ENCODE measurements at places on chromosomes 1 and 21.
A peak's percentile ranks its signal among the peaks of the same experiment; 100 is the strongest.

DNA sequence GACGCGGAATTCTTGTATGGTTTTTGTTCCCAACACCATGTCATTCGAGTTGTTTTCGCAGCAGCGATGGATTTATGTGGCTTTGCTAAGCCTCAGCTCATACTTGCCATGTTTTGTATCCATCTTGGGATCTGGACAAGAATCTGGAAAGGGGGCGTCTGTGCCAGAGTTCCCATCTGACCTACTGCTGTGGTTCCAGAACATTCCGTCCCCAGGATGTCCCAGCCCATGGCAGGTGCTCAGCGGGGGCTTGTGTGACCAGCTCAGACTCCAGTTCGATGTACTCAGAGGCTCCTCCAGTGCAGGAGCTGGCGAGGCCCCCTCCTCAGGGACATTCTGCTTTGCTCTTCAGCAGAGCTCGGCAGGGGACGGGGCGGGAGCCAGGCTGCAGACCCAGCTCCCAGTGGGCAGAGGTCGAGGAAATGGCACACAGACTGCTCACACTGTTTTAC lies 24.0 kb upstream of the ADARB1 start:
- DNase-seq: no peak

- peak; percentile 62 for DNase-seq
These were observed 3.1 kb upstream of the YRDC start for GRCh38 chr1:37811027-37811655.

GRCh38 chr1:94823116-94823515 lies 3.0 kb downstream of the SLC44A3 start:
- no peak for DNase-seq

DNA sequence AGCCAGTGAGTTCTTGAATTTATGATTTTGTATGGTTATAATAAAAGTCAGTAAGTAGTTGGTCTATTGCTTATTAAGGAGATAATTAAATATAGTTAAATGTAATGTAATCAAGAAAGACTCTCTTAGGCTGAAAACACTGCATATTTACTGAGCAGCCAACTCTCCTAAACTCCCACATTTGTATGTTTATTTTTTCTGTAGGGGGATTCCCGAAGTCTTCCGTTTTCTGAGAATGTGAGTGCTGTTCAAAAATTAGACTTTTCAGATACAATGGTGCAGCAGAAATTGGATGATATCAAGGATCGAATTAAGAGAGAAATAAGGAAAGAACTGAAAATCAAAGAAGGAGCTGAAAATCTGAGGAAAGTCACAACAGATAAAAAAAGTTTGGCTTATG lies 56.7 kb downstream of the PKN2 start:
- no peak for DNase-seq
